Suprapubic skin (tissue), 4 donors: ENCODE measurements at places on chromosomes 2 and 18.

- no peaks in the 10 kb centered on the region for H3K27me3 ChIP-seq
- no peak for DNase-seq
- peak overlapping the region; percentile 95 for H3K4me3 ChIP-seq
- no peaks in the 10 kb centered on the region for H3K36me3 ChIP-seq
- H3K27ac ChIP-seq, result peak overlapping the region; percentile 100
- H3K4me1 ChIP-seq, result peaks cover 44% of the 10 kb centered on the region
Observed at GRCh38 chr18:12377556-12378197, 650 bp upstream of the AFG3L2 start.

DNA sequence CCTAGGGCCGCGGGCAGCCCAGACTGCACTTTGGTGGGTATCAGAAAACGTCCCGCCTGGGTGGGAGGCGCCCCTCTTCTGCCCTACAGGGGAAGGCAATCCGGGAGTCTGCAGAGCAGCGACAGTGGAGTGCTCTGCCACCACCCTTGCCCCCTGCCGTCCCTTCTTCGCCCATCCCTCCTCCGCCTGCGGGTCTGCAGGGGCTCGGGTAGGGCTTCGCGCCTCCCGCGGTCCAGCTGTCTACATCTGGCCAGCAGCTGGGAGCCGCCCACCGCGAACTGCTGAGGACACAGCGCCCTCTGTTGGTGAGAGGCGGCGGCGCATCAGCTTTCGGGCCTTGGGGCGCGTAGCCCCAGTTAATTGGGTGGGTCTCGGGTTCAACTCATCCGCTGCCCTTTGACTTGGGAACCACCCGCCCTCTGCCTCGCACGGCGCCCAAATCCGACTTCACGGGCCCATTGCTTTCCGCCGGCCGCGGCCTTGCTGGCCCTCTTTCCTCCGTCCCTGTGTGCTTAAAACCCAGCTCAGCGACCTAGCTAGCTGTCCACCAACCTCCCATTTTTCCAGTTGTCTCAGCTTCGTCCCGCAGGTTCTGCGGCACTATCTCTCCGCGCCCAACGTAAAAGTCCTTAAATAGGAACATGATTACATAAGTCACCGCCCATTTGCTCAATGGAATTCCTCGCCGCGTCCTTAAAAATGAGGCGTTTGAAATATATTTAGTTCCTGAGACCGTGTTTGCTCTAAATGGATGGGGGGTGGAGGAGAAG lies 17.6 kb downstream of the WNT10A start:
- peak overlapping the region; percentile 15 for H3K4me3 ChIP-seq
- peaks cover 54% of the 10 kb centered on the region for H3K4me1 ChIP-seq
- peaks cover 81% of the 10 kb centered on the region for H3K27me3 ChIP-seq
- no peak overlapping the region for H3K27ac ChIP-seq

- no peaks in the 10 kb centered on the region for H3K27me3 ChIP-seq
- no peak overlapping the region for H3K4me3 ChIP-seq
- no peak for DNase-seq
- H3K4me1 ChIP-seq, result peaks cover 7% of the 10 kb centered on the region
- H3K36me3 ChIP-seq, result no peaks in the 10 kb centered on the region
Observed at GRCh38 chr2:226730481-226730880, 69.1 kb downstream of the IRS1 start.

DNA sequence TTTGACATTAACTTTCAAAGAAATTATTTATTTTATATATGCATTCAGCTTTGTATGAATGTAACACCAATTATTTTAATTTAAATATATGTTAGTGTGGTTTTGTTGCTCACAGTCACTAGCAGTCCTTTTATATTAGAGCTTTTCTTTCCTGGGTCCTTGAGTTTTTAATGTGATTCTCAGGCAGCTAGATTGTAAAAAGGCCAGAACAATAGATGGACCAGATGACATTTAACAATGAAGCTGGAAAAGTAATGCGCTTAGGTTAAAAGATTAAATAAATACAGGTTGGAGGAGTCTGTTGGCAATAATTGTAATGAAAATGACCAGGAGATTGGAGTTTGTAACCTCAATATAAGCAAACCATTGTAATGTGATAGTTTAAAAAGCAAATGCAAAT lies 171.1 kb downstream of the FTCDNL1 start:
- H3K4me1 ChIP-seq, result no peaks in the 10 kb centered on the region
- H3K36me3 ChIP-seq, result no peaks in the 10 kb centered on the region
- H3K27ac ChIP-seq, result no peak overlapping the region
- no peaks in the 10 kb centered on the region for H3K27me3 ChIP-seq
- DNase-seq, result no peak

- H3K27me3 ChIP-seq, result no peaks in the 10 kb centered on the region
- H3K4me1 ChIP-seq, result no peaks in the 10 kb centered on the region
- H3K27ac ChIP-seq, result no peak overlapping the region
Observed at GRCh38 chr2:10762651-10763460, 41.4 kb downstream of the ATP6V1C2 start.

DNA sequence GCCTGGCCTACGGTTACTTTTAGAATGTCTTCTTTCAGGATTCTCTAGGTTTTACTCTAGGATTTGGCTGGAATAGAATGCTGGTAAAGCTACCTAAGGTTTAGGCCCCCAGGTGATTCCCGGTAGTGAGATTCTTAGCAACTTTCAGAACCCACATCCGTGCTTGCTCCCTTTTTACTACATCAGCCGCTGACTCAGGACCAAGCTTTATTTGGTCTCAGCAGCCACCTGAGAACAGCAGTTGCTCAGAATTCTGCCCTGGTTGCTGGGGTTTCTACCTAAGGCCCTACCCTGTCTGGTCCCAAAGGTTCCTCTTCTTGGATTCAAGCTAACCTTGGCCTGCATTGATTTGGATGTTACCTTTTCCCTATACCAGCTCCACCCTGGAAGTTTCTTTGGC lies 36.1 kb upstream of the NDUFV2 start:
- H3K4me3 ChIP-seq, result no peak overlapping the region
- no peaks in the 10 kb centered on the region for H3K36me3 ChIP-seq
- no peak overlapping the region for H3K27ac ChIP-seq
- no peaks in the 10 kb centered on the region for H3K4me1 ChIP-seq
- no peak for DNase-seq
- H3K27me3 ChIP-seq, result no peaks in the 10 kb centered on the region

- H3K4me3 ChIP-seq, result no peak overlapping the region
- H3K36me3 ChIP-seq, result no peaks in the 10 kb centered on the region
- H3K4me1 ChIP-seq, result no peaks in the 10 kb centered on the region
- no peak for DNase-seq
- H3K27ac ChIP-seq, result no peak overlapping the region
- no peaks in the 10 kb centered on the region for H3K27me3 ChIP-seq
Observed at GRCh38 chr2:171167352-171167997, 6.8 kb upstream of the TLK1 start.

- no peak overlapping the region for H3K4me3 ChIP-seq
- H3K27ac ChIP-seq, result no peak overlapping the region
- H3K4me1 ChIP-seq, result no peaks in the 10 kb centered on the region
- H3K36me3 ChIP-seq, result peaks cover 29% of the 10 kb centered on the region
- no peaks in the 10 kb centered on the region for H3K27me3 ChIP-seq
- DNase-seq, result no peak
Observed at GRCh38 chr2:29186817-29187216, 71.6 kb downstream of the CLIP4 start.
